Right forelimb (tissue), 1 donor: ENCODE measurements at places on chromosomes 7 and 10.

GRCh38 chr7:116577320-116577871, 52.6 kb downstream of the CAV1 start:
- no peak for DNase-seq

- DNase-seq = peak; percentile 89
Observed at GRCh38 chr7:1579481-1580421, 9.9 kb upstream of the PSMG3 start.

DNA sequence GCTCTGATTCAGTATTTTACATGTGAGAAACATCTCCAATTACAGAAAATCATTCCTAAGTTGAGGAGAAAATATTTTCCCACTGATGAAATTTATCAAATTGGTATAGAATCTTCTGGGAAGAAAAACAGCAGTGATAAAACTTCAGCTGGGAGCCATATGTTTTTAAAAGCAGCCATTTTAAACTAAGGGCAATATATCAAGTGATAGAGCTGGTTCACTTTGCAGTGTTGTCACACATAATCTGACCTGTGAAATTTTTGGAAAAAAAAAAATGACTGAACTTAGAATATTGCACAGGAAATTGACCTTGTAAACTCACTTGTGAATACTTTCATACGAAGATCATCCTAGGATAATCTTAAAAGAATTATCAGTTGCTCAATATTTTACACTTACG, 10.5 kb upstream of the EZH2 start:
- DNase-seq = no peak

DNA sequence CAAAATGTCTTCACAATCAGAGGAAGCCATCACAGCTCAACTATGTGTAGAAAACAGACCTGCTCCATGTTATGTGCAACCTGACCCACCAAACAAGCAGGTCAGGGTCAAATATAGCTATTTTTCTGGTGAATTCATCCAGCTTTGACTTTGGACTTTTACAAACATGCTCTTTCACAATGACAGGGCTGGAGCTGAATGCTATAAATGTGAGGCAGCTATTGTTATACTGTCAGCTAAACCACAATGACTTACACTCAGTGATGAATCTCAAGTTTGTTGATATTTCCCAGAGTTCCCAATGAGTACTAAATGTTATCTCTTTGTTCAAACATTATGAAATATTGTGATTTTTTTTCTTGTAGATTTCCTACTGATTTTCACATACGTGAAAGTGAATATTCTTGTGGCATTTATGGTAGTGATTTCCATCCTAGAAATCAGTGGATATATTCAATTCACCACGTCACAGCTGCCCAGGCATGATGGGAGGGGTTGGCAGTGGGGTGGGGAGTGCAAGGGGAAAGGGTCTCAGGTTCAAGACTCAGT, 2.5 kb upstream of the ITIH2 start:
- no peak for DNase-seq

- DNase-seq = no peak
Observed at GRCh38 chr7:140342727-140343514, 55.4 kb downstream of the SLC37A3 start.

- DNase-seq = no peak
Observed at GRCh38 chr7:81833401-81833800, 63.6 kb upstream of the HGF start.

- DNase-seq = no peak
Observed at GRCh38 chr10:3093996-3094395, 26.6 kb downstream of the PFKP start.

DNA sequence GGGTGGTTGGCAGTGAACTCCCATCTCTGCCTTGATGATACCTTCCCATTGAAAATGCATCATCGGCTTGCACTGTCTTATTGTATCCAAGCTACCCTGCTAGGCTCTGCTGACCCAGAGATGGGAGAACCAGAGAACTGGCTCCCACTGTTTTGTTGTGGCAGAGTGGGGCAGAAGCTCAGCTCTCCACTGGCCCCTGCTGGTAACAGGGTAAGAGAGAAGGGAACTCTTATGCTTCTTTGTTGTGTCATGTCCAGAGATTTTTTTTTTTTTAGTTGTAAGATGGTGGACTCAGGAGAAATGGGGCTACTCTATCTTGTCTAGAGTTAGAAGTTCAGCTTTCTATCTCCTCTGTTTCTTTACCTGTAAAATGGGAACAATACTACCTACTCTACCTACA, 100.5 kb upstream of the SDK1 start:
- no peak for DNase-seq

DNA sequence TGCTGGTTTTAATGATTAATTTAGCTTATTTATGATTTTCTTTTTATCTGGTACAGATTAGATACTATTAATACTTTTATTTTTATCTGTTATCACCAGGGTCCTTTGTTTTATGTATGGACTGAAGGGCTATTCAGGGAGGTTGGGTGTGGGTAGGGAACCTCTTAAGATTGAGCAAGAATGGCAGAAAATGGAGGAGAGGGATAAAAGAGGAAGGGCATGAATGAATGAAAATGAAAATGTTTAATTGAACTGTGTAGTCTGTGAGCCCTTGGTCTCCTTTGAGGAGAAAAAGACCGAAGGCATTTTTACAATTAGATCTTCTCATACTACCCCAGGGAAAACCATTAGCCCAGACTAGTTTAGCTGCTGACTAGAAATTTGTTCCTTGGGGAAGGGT, 93.1 kb downstream of the CDK14 start:
- no peak for DNase-seq

- DNase-seq = no peak
Observed at GRCh38 chr7:127892488-127893314, 138.5 kb downstream of the LRRC4 start.

GRCh38 chr10:26689399-26689798, 8.1 kb upstream of the PDSS1 start:
- DNase-seq = no peak
